ENCODE measurements at places on chromosomes 12 and 14.
A peak's percentile ranks its signal among the peaks of the same experiment; 100 is the strongest.

DNA sequence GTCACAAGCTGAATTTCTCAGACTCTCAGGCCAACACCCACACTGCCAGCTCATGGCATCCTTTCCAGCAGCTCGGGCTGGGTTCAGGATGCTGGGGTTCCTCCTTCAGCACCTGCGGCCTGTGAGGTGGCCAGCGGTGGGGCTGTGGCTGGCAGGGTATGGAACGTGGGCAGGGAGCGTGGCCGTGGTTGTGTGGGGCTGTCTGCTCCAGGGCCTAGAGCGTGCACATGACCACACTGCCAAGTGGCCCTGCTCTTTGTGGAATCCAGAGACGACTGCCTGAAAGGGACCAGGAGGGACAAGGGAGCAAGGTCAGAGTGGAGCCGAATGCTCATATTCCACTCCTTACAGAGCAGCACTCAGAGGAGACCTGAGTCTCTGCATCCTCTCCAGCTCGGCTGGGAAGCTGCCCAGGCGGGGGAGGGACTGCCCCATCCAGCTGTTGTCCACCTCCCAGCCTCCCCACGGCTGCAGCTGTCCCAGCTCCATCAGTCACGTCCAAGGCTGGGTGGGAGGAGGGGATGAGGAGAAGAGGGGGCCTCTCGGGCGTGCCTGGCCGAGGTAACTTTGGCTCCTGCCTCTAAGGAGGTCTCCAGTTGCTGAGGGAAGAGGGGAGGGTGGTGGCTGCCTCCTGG lies 71.3 kb downstream of the TSPAN9 start:
- DNase-seq, result no peak

DNA sequence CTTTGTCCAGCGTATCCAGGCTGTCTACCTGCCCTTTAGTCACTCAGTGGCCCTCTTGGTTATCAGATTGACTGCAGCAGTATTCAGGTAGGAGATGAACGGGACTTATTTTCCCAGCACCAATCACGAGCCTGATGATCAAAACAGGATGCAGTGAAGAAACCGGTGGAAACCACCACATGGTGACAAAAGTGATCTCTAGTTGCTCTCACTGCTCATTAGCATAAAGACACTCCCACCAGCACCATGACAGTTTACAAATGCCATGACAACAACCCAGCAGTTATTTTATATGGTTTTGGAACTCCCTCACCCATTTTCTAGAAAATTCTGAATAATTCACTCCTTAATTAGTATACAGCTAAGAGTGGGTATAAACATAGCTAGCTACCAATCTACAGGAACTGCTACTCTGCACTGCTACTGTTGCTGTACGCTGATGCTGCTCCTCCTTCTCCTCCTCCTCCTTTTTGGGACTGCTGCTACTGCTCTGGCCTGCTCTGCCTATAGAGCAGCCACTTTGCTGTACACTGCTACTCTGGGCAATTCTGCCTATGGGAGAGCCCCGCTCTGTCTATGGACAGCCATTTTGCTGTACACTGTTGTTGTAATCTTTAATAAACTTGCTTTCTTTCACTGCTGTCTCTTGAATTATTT lies 142.5 kb upstream of the SSTR1 start:
- peak; percentile 10 for DNase-seq

DNA sequence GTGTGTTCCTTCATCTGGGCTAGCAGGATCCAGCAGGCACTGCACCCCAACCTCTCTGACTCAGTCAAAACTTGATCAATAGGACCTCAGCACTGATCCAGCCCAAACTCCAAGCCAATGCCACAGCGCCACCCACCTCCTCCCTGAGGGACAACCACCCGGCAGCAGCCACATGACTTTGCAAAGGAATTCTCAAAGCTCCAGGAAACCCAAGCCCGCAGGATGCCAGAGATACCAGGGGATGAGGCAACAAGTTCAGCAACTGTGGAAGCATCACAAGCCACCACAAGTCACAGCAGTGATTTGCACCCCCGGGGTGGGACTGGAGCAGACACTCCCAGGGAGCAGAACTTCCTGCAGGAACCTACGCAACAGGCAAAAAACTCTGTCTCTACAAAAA lies 37.3 kb downstream of the ACTN1 start:
- no peak for DNase-seq

DNA sequence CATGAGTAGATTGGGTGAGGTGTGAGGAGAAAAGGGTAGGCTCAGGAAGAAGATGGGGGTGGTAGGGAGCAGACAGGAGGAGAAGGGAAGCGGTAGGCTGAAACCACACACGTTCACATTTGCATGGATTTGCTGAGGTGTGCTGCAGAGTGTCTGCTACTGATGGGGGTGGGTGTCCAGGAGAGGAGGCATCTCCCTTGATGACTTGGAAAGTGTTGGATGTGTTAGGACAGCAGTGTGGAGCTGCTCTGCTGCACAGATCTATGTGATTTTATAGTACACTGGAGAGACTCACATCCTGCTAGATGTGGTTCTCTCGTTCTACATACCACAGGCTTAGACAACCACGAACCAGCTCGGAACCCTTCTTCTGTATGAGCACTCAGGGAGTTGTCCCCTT lies 9.3 kb downstream of the ZFHX2 start:
- DNase-seq, result no peak

DNA sequence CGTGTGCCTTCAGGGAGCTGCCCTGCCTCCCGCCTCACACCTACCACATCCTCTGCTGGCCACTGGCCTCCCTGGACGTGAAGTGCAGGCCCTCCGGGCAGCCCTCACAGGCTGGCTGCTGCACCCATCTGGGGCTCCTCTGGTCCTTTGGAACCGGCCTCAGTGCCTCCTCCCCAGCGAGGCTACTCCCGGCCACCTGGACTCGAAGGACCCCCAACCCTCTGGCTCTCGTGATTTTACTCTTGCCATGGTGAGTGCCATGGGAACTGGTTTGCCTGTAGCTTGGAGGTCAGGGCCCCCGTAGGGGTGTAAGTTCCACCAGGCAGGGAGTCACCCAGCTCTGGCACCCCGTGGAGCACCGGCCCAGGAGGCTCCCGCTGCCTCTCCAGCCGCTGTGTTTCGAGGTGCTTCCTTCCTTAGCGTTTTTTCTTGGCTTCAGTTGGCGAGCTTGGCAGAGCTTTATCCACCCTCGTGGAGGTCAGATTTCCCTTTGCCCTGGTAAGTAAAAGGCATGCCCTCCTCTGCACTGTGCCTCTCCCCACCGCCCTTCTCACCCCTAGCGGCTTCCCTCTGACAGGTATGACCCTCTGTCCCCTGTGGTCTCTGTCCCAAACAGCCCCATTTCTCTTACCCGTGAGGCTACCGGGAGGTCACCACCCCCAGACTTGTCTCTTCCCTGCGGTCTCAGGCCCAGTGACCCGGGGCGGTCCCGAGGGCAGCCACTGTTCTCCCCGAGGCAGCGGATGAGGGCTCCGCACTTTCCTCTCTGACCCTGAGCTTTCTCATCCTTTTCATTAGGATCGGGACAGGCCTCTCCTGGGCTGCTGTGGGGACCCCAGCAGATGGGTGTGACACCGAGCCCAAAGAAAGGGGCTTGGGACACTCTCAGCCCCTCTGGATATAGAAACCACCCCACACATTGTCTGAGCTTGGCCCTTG lies 203.1 kb upstream of the C14orf180 start:
- DNase-seq, result no peak

DNA sequence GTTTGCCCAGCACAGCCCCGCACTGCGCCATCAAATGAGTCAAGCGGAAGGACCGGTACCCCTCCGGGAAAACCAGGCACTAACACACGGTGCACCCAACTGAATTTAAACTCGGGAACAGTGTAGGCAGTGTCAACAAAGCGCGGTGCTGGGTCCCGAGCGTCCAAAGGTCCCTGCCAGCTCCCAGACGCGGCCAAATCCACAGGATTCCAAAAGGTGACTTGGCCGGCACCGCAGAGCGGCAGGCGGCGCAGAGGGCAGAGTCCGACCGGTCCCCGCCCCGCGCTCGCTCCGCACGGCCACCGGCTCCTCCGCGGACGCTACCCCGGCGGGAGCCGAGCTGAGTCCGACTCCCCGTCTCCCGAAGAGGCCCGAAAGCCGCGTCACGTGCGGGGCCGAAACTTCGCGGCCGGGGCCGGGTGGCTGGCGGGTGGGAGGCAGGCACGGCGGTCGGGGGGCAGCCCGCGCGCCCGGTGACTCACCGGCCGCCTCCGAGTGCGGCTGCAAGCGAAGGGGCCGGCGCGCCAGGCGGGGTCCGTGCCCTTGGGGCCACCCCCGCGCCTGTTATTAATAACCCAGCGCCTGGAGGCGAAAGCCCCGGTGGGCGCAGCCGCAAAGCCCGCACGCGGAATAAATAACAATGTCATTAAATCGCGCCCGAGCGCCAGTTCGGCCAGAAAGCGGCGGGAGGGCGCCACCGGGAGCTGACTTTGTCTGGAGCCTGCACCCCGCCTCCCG lies 863 bp downstream of the DENND5B start:
- DNase-seq, result no peak
